Left kidney (tissue), 8 donors: ENCODE measurements at places on chromosomes 12 and 14.

- DNase-seq, result no peak
Observed at GRCh38 chr12:57098546-57098945, 9.6 kb downstream of the NAB2 start.

DNA sequence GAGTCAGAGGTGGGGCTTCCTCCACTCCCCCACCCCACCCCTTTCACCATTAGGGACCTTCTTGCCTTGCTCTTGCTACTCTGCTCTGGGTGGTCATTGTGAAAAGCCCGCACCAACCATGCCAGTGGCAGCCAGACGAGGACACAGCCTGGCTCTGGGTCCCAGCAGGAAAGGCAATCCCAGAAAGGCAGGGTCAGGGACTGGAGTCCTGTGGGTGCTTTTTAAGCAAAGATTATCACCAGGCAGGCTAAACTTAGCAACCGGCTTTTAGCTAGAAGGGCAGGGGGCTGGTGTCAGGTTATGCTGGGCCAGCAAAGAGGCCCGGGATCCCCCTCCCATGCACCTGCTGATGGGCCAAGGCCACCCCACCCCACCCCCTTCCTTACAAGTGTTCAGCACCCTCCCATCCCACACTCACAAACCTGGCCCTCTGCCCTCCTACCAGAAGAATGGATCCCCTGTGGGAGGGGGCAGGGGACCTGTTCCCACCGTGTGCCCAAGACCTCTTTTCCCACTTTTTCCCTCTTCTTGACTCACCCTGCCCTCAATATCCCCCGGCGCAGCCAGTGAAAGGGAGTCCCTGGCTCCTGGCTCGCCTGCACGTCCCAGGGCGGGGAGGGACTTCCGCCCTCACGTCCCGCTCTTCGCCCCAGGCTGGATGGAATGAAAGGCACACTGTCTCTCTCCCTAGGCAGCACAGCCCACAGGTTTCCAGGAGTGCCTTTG, 1.2 kb upstream of the GAPDH start:
- DNase-seq, result peak; percentile 77

DNA sequence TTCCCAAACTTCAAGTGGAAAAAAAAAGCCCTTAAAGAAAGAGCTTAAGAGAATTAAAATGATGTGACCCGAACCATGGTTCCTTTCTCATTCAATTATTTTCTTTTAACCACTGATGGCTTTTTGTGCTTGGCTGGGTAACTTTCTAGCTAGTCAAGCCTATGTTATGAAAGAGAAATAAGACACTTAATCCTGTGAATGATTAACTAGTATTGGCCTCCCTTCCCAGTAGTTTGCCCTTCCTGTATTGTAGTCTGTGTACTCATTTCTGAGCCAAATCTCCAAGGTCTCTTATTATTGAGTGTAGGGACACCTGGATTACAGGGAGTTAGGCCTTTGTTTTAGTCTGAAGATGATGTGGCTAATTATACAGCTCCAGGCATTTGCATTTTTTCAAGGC, 353.0 kb downstream of the RAD51B start:
- peak; percentile 71 for DNase-seq

- peak; percentile 18 for DNase-seq
Observed at GRCh38 chr14:21382886-21383847, 652 bp downstream of the SUPT16H start.

GRCh38 chr12:46676797-46677520, 148.8 kb downstream of the SLC38A4 start:
- DNase-seq, result no peak

DNA sequence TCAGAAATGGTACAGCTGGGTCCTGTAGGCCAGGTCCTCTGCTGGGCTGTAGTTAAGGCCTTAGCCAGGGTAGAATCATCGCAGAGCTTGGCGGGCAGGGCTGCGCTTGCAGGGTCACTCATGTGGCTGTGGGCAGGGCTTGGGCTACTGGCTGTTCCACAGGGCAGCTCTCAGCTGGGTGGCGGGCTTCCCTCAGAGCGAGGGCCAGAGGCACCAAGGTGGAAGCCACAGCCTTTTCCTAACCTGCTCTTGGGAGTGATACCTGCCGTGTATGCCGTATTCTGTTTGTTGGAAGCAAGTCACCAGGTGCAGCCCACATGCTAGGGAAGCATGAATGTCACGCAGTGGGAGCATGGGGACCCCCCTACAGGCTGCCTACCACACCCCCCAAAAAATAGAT, 69.8 kb upstream of the RIN3 start:
- no peak for DNase-seq
